Stimulated activated CD8-positive, alpha-beta memory T cell treated with anti-CD3 and anti-CD28 coated beads, Interleukin-15, amount 100 ng/mL, for 4 hours (primary cell): ENCODE measurements at places on chromosomes 12 and 14.

DNA sequence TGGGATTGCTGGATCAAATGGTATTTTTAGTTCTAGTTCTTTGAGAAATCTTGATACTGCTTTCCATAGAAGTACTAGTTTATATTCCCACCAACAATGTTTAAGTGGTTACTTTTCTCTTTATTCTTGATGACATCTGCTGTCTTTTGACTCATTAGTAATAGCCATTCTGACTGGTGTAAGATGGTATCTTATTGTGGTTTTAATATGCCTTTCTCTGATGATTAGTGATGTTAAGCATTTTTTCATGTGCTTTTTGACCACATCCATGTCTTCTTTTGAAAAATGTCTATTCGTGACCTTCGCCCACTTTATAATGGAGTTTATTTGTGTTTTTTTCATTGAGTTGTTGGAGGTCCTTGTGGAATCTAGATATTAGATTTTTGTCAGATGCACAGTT is 865.7 kb downstream of the SLC6A15 start:
- DNase-seq = no peak

GRCh38 chr12:92462049-92462448 is 240.7 kb upstream of the PLEKHG7 start:
- DNase-seq = no peak

GRCh38 chr12:113231235-113232088 is 10.2 kb downstream of the TPCN1 start:
- no peak for DNase-seq

DNA sequence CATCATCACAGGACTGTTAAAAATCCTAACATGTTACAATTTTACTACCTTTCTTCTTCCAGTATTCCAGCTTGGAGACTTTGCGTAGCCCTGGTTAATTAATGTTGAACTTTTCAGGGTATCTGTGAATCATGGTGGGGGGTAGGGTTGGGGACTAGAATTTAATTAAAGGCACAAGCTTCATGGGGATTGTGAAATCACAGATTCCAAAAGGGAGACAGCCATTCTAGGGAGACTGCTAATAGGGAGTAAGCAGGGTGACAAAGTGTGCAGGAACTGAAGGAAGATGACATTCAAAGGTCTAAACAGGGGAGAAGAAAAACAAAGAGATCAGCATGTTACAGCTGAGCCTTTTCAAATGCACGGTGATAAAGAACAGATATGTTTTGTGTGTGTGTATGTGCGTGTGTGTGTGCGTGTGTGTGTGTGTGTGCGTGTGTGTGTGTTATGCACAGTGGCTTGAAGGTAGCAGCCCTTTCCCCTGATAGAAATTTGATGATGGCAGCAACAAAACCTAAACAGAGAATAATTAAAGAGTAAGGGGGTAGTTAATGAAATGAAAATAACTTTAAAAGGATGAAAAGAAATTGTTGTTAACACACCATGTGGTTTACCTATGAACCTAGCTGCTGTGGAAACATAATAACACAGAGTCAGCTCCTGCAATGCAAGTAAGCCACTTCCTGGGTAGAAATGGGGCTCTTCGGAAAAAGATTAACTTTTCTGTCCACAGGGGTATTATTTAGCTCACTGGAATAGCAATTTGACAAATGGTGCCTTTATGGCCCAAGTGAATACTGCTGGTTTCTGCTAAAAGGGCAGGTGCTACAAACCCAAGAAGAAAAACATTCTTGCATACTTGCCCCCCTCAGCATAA is 581.7 kb downstream of the DIO2 start:
- no peak for DNase-seq

- DNase-seq = no peak
Measured at GRCh38 chr12:113092607-113093408, 36.3 kb downstream of the DTX1 start.

DNA sequence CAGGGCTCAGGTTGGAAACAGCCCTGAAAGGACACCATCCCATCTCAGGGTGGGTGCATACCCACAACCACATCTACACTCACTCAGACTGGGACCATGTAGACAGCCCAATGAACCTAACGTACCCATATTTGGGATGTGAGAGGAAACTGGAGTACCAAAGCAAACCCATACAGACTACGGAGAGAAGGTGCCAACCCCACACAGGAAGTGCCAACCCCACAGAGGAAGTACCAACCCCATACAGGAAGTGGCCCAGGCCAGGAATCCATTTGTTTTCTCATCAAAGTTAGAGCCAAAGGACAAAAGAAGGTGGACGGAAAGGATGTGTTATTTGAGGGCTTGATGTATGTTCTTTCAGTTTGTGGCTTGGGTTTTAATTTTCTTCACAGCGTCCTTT is 19.5 kb upstream of the SPIC start:
- DNase-seq = no peak

GRCh38 chr12:92605621-92606170 is 97.1 kb upstream of the PLEKHG7 start:
- DNase-seq = no peak

DNA sequence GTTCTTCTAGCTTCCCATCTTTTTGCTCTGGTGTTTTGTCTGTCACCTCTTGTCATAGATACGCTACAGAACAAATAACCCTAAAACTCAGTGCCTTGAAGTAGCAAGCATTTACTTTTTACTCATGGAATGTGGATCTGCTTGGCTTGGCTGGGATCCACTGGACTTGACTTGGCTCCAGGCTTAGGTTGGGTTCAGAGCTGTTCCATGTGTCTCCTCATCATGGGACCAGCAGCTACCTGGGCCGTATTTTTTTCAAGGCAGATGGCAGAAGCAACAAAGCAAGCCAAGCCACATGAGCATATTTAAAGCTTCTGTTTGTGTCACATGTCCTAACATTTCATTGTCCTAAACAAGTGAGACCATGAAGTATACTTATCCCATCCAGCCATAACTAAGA is 48.7 kb upstream of the ATF1 start:
- no peak for DNase-seq

DNA sequence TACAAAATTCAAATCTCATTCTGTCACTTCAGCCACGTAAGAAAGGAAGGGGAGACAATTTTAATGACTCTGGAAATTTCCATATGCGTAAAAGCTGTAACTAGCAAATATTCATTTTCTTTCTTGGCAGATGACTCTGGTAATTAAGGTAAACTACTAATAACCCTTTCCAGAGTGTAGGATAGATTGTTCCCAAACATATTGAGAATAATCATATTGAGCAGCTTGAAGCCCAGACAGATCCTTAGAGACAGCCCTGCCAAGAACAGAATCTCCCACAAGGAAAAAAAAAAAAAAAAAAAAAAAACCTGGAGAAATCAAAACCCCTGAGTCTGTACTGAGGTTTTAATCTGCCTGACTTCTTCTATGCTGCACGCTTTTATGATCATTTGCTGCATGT is 163.6 kb upstream of the TMPO start:
- DNase-seq = no peak

- DNase-seq = no peak
Measured at GRCh38 chr12:109951751-109952150, 44.4 kb downstream of the GIT2 start.

GRCh38 chr14:92519246-92520101 is 5.9 kb downstream of the RIN3 start:
- no peak for DNase-seq

GRCh38 chr12:12008931-12009611 is 61.7 kb upstream of the BCL2L14 start:
- no peak for DNase-seq

- DNase-seq = no peak
Measured at GRCh38 chr12:2654311-2654710, 140.5 kb upstream of the FKBP4 start.

DNA sequence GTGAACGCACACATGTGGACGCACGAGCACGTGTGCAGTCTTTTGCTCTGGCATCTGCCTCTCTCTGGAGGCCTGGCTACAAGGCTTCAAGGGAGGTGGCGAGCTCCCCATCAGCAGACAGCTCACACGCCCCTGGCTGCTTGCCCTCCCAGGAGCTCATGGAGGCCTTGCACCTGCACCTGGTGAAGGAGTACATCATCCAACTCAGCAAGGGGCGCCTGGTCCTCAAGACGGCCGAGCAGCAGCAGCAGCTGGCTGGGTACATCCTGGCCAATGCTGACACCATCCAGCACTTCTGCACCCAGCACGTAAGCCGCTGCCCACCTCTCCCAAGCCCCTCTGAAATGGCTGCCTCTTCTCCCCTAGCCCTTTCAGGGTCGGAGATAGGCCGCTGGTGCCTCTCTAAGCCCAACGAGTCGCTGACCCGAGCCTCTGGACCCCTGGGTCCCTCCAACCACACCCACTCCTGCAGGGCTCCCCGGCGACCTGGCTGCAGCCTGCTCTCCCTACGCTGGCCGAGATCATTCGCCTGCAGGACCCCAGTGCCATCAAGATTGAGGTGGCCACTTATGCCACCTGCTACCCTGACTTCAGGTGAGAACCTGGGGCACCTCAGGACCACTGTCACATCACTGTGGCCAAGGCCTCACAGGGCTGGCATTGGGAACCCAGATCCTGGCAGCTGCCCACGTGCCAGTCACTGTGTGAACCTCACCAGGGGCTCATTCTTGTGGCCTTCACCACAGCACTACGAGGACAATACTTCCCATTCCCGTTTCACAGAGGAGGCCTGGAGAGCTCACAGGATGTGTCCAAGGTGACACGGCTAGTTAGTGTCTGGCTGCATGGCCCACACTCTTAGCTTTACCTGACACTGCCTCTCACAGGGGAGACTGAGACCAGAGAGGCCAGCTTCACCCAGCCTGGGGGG is 10.2 kb downstream of the TNFAIP2 start:
- no peak for DNase-seq

- no peak for DNase-seq
Measured at GRCh38 chr12:64746663-64747062, 12.5 kb downstream of the GNS start.

DNA sequence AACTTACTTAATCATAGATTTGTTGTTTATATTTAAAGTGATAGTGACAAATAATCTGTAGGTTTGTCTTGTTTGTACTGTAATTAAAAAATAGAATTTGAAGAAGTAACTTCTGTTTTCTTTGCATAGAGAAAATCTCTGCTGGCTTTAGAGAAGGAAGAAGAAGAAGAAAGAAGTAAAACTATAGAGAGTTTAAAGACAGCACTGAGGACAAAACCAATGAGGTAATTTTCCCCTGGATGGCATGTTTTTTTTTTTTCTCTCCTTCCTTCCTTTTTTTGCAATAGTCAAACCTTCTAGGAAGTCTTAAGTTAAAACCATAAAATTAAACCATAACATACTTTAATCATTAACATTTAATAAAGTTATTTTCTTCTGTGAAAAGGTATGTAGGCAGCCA is 131.9 kb downstream of the DAAM1 start:
- no peak for DNase-seq

- no peak for DNase-seq
Measured at GRCh38 chr12:16796168-16796567, 190.2 kb upstream of the LMO3 start.

DNA sequence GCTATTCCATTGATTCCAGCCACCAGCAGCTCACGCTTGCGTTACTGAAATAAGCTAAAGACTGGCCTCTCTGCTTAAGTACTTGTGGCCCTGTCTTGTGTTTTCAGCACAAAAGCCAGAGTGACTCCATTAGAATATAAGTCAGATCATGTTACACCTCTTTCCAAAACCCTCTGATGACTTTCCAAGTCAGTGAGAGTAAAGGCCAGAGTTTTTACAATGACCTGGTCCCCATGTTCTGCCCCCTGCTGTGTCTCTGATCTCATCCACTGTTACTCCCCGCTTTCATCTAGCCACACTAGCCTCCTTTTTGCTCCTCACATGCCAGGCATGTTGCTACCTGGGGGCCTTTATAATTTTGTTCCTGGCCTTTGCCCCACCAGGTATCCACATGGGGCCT is 6.9 kb upstream of the CKAP4 start:
- no peak for DNase-seq

- DNase-seq = no peak
Measured at GRCh38 chr14:99252443-99252939, 19.5 kb downstream of the BCL11B start.

- DNase-seq = no peak
Measured at GRCh38 chr14:52836063-52836462, 44.7 kb upstream of the GNPNAT1 start.

DNA sequence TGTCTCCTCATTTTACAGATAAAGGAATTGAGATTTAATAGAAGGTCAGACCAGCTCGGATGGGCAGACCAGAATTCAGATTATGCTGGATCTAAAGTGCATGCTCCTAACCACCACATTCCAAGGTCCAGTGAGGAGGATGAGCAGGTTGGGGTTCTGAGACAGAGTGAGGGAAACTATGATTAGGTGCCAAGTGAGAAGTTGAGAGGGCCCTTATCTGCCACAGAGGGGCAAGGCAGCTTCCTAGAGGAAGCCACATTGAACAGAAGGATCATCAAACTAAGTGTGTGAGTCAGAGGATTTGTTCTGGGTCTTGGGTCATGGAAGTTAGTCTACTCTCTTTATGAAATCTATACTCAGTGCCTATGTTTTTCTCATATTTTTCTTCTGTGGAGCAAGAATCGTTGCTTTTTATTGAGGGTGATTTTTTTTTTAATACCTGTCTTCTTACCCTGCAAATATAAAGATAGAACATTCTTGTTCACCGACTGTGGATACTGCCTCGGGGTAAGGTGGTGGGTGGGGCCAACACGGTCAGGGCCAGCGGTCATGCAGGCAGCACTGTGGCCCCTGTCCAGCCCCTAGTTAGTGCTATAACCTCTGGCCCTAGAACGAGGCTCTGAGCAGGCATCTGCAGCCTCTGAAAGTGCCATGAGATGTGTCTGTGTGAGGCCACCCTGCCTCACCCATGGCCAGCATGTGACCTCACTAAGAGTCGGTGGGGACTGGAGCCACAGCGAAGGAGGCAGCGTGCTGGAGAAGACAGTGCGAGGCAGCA is 55.6 kb upstream of the PTHLH start:
- no peak for DNase-seq

GRCh38 chr12:112523856-112524255 is 105.1 kb downstream of the PTPN11 start:
- no peak for DNase-seq

GRCh38 chr14:98994561-98994960 is 277.4 kb downstream of the BCL11B start:
- no peak for DNase-seq

DNA sequence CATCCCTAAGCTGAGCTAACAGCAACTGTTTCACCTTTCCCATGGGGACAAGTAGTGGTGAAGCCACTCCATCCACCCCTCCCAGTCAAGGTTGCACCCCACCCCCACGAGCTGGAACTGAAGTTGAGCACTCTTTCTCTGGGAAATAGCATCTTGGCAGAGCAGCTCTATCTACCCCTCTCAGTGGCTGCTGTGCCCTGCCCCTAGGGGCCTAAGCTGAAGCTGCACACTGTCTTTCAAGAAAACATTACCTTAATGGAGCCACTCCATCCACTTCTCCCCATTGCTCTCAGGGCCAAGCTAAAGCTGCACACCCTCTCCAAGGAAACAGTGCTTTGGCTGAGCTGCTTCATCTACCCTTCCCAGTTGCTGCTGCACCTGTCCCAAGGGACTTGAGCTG is 170.6 kb upstream of the CCDC196 start:
- no peak for DNase-seq

- no peak for DNase-seq
Measured at GRCh38 chr12:81809829-81810595, 50.9 kb upstream of the PPFIA2 start.

- DNase-seq = no peak
Measured at GRCh38 chr14:65940056-65940735, 527.7 kb downstream of the FUT8 start.
